ENCODE measurements at places on chromosomes 1 and 21.

- no peaks in the 10 kb centered on the region for H3K36me3 ChIP-seq
- H3K27me3 ChIP-seq, result no peaks in the 10 kb centered on the region
- no peak for DNase-seq
Observed at GRCh38 chr1:41957568-41957967, 38.8 kb upstream of the HIVEP3 start.

DNA sequence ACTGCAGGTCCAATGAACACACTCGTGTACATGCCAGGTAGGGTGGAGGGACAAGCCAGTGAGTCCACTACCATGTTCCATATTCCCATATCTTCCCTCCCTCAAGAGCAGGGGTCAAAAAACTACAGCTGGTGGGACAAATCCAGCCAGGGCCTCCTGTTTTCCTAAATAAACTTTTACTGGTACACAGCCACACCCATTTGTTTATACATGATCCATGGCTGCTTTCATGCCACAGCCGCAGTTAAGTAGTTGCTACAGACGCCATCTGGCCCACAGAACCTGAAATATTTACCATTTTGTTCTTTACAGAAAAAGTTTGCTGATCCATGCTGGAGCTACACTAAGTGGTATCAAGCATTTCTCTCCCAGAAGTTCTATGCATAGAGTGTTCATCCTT is 42.4 kb downstream of the CASQ2 start:
- H3K4me3 ChIP-seq, result no peak overlapping the region
- peak overlapping the region; percentile 68 for H3K27ac ChIP-seq
- peaks cover 36% of the 10 kb centered on the region for H3K4me1 ChIP-seq
- DNase-seq, result no peak
- no peaks in the 10 kb centered on the region for H3K36me3 ChIP-seq

DNA sequence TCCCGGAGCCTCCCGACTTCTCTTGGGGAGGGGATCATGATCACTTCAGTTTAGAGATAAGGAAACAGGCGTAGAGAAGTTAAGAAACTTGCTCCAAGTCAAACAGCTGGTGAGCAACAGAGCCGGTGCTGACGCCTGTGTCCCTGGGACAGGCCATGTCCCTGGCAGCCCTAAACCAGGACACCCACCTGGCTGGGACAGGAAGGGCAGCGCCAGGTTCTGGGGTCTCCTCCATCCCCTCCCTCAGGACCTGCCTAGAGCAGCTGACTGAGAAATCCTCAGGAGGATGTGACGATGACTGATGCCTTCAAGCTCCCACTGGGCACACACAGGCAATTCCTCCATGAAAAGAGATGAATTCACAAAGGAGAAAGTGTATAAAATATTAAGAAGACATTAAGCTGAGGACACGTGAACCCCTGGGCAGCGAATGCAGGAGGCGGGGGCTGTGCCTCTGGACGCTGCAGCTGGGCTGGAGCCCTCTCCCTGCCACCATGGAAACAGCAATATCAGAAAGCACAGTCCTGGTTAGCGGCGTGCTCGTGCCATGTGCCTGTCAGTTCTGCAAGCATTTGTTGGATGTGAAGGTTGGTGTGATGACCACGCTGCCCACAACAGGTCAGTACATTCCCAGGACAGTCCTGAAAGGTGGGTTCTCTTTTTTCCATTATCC is 40.1 kb upstream of the C1orf174 start:
- no peaks in the 10 kb centered on the region for H3K4me1 ChIP-seq
- H3K36me3 ChIP-seq, result no peaks in the 10 kb centered on the region
- H3K27me3 ChIP-seq, result no peaks in the 10 kb centered on the region
- no peak overlapping the region for H3K27ac ChIP-seq
- no peak for DNase-seq
- H3K4me3 ChIP-seq, result no peak overlapping the region

GRCh38 chr1:26858160-26858559 is 4.8 kb upstream of the SFN start:
- DNase-seq, result no peak
- no peak overlapping the region for H3K4me3 ChIP-seq
- H3K27ac ChIP-seq, result peak overlapping the region; percentile 100

- no peak for DNase-seq
- peaks cover 11% of the 10 kb centered on the region for H3K36me3 ChIP-seq
- no peak overlapping the region for H3K4me3 ChIP-seq
- no peaks in the 10 kb centered on the region for H3K27me3 ChIP-seq
- no peaks in the 10 kb centered on the region for H3K4me1 ChIP-seq
- peak overlapping the region; percentile 59 for H3K27ac ChIP-seq
Observed at GRCh38 chr1:184822267-184822666, 67.6 kb upstream of the EDEM3 start.

DNA sequence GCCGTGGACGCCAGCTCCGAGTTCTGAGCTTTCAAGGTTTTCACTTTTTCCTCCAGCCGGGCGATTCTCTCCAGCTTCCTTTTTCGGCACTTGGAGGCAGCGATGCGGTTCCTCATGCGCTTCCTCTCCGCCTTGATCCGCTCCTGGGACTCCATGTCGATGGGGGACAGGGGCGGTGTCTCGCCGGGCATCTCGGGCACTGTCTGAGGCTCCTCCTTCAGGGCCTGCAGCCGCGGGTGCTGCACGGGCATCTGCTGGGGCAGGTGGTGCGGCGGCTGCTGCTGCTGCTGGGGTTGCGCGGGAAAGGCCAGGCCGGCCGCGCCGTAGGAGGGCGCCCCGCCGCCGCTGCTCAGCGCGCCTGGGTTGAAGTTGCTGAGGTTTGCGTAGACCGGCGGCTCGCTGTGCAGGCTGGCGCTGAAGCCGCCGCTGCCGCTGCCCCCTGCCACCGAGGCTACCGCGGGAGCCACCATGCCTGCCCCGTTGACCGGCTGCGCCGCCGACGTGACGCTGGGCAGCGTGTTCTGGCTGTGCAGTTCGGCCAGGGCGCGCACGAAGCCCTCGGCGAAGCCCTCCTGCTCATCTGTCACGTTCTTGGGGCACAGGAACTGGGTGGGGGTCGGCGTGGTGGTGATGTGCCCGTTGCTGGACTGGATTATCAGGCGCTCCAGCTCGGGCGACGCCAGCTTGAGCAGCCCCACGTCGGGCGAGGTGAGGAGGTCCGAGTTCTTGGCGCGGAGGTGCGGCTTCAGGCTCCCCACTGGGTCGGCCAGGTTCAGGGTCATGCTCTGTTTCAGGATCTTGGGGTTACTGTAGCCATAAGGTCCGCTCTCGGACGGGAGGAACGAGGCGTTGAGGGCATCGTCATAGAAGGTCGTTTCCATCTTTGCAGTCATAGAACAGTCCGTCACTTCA is 1.4 kb downstream of the JUN start:
- H3K36me3 ChIP-seq, result no peaks in the 10 kb centered on the region
- no peaks in the 10 kb centered on the region for H3K27me3 ChIP-seq
- peaks cover 7% of the 10 kb centered on the region for H3K4me1 ChIP-seq
- H3K4me3 ChIP-seq, result peak overlapping the region; percentile 84
- DNase-seq, result peak; percentile 31
- peak overlapping the region; percentile 100 for H3K27ac ChIP-seq

DNA sequence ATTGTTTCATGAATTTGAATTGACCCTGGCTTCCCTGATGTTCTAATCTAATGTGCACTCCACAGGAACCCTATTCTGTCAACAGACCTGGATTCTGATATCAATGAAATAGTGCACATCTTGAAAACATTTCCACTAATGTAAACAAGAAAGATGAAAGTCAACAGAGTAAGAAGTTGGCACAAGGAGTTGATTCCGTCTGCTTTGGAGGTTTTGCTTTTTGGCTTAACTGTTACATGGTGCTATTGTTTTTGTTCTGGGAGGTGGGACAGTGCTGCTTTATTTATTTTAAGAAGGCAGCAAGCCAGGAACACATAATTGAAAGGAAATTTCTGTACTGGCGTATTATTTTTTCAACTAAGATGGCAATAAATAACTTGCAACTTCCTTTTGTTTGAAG is 73.3 kb downstream of the LEPR start:
- H3K36me3 ChIP-seq, result no peaks in the 10 kb centered on the region
- DNase-seq, result no peak
- H3K27me3 ChIP-seq, result no peaks in the 10 kb centered on the region
- no peak overlapping the region for H3K4me3 ChIP-seq
- peak overlapping the region; percentile 55 for H3K27ac ChIP-seq

DNA sequence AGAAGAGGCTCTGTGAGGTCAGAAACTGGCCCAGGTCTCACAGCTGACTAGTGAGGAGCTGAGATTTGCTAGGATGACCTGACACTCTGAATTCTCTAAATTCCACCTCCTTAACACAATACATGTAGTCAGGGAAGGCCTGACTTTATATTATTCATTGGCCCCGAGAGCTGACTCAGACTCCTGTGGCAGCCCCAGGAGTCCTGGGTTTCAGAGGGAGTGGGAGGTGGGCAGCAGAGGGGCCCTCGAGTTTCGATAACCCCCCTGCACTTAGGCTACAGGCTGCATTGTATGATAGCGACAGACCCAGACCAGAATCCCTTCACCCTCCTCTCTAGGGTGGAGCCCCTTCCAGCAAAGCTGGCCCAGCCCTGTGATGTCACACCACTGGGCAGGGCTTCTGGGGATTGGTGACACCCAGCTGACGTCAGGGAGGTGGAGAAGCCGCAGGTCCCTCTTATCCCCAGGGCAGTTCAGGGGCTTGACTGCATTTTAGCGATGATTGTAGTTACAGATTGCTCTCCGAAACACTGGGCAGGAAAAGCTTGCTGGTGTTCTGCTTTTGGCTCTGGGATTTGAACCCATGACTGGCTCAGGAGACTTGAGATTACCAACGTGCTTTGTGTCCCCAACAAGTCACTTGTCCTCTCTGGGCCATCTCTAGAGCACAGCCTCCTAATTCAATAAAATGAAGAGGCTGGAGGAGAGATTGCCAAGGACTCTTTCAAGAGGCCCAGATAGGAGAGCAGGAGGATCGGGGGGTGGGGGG is 17.0 kb upstream of the GPR37L1 start:
- peak overlapping the region; percentile 73 for H3K27ac ChIP-seq
- H3K4me1 ChIP-seq, result peaks cover 25% of the 10 kb centered on the region
- no peaks in the 10 kb centered on the region for H3K36me3 ChIP-seq
- no peaks in the 10 kb centered on the region for H3K27me3 ChIP-seq
- no peak for DNase-seq

GRCh38 chr1:21089731-21090130 is 87.0 kb downstream of the EIF4G3 start:
- H3K27me3 ChIP-seq, result no peaks in the 10 kb centered on the region
- peaks cover 13% of the 10 kb centered on the region for H3K4me1 ChIP-seq
- no peak overlapping the region for H3K27ac ChIP-seq
- no peaks in the 10 kb centered on the region for H3K36me3 ChIP-seq
- no peak for DNase-seq

DNA sequence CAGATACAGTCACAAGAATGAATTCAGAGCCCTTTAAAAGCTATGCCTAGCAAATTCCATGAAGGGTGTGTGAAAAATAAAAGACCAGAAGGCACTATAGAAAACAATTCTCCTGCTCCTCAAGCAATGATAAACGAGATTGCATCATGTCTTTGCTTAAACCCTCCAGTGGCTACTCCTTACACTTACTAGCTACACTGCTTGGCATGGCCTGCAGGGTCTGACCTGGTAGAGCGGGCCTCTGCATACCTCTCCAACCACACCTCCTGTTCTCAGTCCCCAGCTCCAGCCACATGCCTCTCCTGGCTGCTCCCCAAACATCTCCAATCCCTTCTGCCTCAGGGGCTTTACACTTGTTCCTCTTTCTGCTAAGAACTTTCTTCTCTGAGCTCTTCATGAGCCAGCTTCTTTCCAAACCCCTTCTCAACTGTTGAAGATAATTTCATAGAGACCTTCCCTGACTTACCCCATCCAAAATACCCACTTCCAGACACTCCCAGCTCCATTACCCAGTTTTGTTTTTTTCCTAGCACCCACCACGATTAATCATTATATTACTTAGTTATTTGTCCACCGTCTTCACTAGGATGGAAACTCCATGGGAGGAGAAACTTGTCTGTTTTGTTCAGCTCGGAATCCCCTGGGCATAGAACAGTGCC is 11.2 kb upstream of the CREG1 start:
- H3K4me1 ChIP-seq, result no peaks in the 10 kb centered on the region
- H3K4me3 ChIP-seq, result no peak overlapping the region
- no peak for DNase-seq
- no peaks in the 10 kb centered on the region for H3K27me3 ChIP-seq
- H3K27ac ChIP-seq, result no peak overlapping the region

GRCh38 chr21:24395320-24395923 is 1211.9 kb downstream of the MRPL39 start:
- H3K27me3 ChIP-seq, result no peaks in the 10 kb centered on the region
- no peak overlapping the region for H3K4me3 ChIP-seq
- no peaks in the 10 kb centered on the region for H3K36me3 ChIP-seq
- no peak overlapping the region for H3K27ac ChIP-seq
- no peaks in the 10 kb centered on the region for H3K4me1 ChIP-seq

DNA sequence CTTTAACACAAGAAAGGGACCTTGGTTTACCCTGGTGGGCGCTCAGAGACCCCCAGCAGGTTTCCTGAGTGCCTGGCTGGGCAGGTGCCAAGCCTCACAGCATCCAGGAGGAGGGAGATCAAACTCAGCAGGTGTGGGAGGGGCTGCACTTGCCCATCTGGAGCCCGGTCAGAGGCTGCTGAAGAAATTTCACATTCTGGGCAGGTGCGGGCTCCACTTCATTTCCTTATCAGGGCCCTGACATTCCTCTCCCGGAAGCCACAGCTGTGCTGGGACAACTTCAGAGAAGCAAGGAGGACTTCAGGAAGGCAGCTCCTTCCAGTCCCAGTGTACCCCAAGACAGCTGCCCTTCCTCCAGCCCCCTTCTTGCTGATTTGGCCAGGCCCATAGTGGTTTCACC is 82.9 kb downstream of the ITPKB start:
- H3K4me3 ChIP-seq, result no peak overlapping the region
- no peaks in the 10 kb centered on the region for H3K27me3 ChIP-seq
- DNase-seq, result no peak
- no peaks in the 10 kb centered on the region for H3K36me3 ChIP-seq
- H3K4me1 ChIP-seq, result peaks cover 70% of the 10 kb centered on the region

DNA sequence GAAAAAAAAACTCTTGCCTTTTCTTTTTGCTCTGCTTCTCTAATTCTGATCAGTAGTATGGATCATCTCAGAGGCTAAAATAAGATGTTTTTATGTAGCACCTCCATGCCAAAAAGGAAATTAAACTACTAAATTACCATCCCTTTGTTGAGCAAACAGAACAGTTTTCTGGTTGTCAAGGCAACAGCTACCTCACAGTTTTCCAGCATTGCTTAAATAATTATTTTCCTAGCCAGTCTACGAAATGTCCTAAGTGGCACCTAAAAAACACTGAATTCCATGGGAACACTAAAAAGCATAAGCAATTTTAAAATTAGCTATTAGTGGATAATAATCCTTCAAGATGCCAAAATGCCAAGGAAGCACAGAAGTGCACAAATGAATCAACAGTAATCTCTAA is 61.7 kb downstream of the ARID4B start:
- H3K27ac ChIP-seq, result no peak overlapping the region
- no peak for DNase-seq
- H3K4me3 ChIP-seq, result no peak overlapping the region
- H3K36me3 ChIP-seq, result no peaks in the 10 kb centered on the region
- no peaks in the 10 kb centered on the region for H3K4me1 ChIP-seq

DNA sequence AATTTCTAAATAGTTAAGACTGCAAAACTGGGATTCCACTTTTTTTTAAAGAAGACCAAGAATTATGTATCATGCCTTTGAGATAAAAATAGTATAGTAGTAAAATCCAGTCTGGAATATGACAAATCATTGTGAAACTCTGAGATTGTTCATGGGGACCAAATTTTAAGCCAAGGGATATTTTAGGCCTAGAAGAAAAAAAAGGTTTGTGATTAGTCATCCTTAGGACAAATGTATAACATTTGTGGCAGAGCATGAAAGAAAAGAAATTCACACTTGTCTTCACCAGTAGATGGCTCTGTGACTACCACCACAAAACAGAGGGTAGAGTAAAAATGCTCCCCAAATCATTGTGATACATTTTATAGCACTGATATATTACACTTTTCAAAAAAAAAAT is 226.1 kb downstream of the KCTD3 start:
- no peaks in the 10 kb centered on the region for H3K27me3 ChIP-seq
- DNase-seq, result no peak
- H3K36me3 ChIP-seq, result no peaks in the 10 kb centered on the region
- no peaks in the 10 kb centered on the region for H3K4me1 ChIP-seq
- no peak overlapping the region for H3K27ac ChIP-seq
- H3K4me3 ChIP-seq, result no peak overlapping the region
